ENCODE measurements at places on chromosomes 3 and 15.

DNA sequence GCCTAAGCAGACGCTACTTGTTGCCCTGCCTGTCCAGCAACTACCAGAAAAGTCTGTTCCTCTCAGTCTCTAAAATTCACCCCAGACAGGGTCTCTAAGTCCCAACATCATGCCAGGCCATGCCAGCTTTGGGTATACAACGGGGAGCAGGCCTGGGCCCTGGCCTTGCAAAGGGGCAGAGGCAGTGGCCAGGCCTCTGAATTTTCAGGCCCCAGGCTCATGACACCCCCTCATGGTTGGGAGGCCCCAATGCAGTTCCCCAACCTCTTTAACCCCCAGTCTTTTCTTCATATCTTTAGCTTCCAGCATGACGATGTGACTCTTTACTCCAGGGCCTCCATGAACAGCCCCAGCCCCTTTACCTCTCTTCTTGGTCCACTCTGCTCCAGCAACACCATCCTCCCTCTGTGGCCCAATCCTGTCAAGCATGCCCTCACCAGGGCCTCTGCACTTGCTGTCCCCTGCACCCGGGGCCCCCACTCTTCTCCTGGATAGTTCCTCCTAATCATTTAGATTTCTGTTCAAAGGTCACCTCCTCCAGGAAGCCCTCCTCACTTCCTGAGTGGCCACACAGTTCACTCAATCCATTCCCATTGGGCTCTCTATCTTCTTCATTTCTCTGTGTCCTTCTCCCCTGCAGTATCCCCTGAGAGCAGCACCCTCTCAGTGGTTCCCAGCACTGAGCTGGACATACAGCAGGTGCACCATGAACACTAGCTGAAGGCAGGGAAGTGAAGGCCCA lies 4.8 kb downstream of the IQSEC1 start:
- ATAC-seq = no peak

DNA sequence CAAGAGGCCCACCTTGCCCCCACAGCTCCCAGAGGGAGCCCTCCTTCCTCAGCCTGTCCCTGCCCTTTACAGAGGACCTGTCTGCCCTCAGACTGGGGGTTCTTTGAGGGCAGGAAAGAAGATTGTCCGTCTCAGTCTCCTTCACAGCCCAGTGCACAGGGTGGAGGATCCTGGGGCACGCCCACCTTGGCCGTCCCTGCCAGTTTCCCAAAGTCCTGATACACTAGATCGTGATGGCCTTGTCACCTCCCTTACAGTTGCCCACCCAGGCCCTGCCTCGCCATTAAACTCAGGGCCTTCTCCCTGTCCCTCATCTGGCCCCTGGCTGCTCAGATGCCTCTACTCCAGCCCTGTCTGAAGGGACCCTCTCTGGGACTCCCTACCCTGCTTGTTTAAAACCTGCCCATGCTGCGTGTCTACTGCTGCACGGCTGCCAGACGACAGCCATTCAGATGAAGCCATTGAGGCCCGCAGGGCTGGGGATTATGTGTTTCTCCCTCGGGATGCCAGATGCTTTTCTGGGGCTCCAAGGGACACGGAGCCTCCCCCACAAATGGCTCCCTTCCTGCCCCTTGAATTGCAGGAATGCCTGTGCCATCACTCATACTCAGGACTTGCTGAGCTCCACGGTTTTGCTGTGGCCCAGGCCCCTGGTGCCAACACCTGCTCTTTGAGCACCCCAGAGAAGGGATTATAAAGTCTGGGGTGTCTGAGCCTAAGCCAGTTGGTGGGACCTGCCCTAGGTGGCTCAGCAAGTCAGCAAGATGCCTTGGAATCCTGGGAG lies 27.8 kb downstream of the ACSBG1 start:
- ATAC-seq = no peak

DNA sequence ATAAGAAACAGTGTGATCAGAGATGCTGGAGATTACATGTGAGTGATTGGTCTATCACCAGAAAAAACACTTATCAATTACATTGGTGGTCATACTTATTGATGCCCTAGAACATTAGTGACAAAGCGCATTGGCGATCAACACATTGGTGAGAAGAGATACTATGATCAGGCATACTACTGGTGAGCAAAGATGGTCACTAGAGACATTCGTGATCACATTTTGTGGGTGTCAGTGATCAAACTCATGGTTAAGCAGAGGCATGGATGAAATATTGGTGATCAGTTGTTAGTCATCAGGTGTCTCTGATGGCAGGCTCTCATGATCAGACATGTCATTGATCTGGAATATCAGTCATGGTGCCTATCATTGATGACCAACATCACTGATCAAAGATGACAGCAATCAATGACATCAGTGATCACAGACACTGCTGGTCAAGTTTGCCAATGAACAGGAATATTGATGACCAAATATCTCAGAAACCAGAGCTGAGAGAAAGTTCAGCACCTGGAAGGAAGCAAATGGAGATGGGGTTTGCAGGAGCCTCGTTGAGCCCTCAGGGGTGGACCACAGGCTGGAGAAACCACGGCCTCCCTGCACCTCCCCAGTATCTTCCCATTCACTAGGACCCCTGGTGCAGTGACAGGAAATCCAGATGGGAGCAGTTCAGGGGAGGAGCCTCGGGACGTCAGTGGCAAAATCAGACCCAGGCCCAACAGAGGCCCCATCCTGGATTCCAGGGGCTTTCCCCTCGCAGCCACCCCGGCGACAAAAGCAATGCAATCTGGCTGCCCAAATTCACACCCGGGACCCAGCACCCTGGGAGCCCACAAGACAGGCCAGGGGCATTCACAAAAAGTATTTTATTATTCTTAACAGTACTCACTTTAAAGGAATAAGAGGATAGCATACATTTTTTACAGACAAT lies 12.2 kb upstream of the DNAJB8 start:
- ATAC-seq = no peak

- ATAC-seq = no peak
Observed at GRCh38 chr3:66110840-66111239, 72.1 kb upstream of the MAGI1 start.

GRCh38 chr3:193788189-193788991 lies 195.4 kb downstream of the OPA1 start:
- ATAC-seq = peak; percentile 50

GRCh38 chr3:185813691-185814215 lies 11.1 kb downstream of the IGF2BP2 start:
- ATAC-seq = no peak
